ENCODE measurements at places on chromosomes 13 and 19.

GRCh38 chr13:87331178-87331577 lies 340.0 kb upstream of the SLITRK5 start:
- no peaks in the 10 kb centered on the region for H3K4me1 ChIP-seq
- no peak overlapping the region for H3K27ac ChIP-seq
- DNase-seq: no peak
- no peaks in the 10 kb centered on the region for H3K36me3 ChIP-seq
- no peak overlapping the region for H3K4me3 ChIP-seq
- no peaks in the 10 kb centered on the region for H3K27me3 ChIP-seq

DNA sequence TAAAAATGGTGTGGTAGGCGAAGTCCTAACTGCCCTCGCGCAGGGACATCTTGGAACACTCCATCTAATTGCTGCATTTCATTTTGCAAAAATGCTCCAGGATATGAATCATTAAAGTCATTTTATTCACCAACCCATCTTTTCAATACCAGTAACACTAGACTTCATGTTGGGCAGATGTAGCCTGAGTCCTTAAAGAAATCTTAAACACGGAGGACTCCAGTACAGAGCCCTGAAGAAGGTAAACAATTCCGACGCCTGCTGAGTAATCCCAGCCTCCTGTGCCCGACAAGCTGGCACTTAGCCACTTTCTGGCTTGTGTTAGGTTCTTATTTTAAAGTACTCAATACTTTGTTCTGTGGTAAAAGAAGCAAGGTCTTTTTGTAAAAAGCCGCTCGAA lies 58.0 kb upstream of the IRS2 start:
- DNase-seq: peak; percentile 73
- no peak overlapping the region for H3K27ac ChIP-seq
- H3K27me3 ChIP-seq: peaks cover 84% of the 10 kb centered on the region

- no peaks in the 10 kb centered on the region for H3K36me3 ChIP-seq
- H3K4me3 ChIP-seq: no peak overlapping the region
- H3K27ac ChIP-seq: no peak overlapping the region
- H3K4me1 ChIP-seq: no peaks in the 10 kb centered on the region
- no peak for DNase-seq
- H3K27me3 ChIP-seq: no peaks in the 10 kb centered on the region
Observed at GRCh38 chr13:44692173-44692713, 116.1 kb upstream of the TSC22D1 start.

DNA sequence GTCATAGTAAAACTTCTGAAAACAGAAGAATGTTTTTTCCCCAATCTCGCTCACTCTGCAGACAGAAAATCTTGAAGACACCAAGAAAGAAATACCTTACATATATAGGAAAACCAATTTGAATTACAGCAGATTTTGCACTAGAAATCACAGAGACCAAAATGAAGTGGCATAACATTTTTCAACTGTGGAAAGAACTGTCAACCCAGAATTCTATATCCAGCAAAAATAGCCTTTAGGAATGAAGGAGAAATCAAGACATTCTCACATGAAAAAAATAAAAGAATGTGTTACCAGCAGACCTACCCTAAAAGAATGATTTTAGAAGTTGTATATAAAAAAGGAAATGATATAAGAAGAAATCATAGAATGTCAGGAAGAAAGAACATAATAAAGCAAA lies 28.7 kb downstream of the CCDC122 start:
- no peaks in the 10 kb centered on the region for H3K4me1 ChIP-seq
- no peak overlapping the region for H3K4me3 ChIP-seq
- H3K27me3 ChIP-seq: no peaks in the 10 kb centered on the region
- DNase-seq: no peak
- H3K36me3 ChIP-seq: no peaks in the 10 kb centered on the region

GRCh38 chr13:109162248-109163036 lies 533.0 kb downstream of the MYO16 start:
- no peaks in the 10 kb centered on the region for H3K36me3 ChIP-seq
- no peak overlapping the region for H3K4me3 ChIP-seq
- H3K27me3 ChIP-seq: no peaks in the 10 kb centered on the region
- no peak for DNase-seq

DNA sequence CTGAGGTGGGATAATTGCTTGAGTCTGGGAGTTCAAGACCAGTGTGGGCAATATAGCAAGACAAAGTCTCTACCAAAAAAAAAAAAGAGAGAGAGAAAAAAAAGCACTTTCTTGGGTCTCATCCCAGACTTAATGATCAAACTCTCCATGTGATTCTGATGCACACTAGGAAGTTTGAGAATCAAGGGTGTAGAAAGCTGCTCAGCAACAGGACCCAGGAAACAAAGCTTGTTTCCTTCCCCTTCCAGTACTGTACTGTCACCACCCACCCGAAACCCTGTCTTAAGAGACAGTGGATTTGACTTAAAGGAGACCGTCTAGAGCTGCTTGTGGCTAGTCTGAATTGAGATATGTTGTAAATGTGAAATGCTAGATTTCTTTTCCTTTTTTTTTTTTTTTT lies 5.8 kb downstream of the MISP3 start:
- H3K36me3 ChIP-seq: no peaks in the 10 kb centered on the region
- no peak overlapping the region for H3K4me3 ChIP-seq
- H3K4me1 ChIP-seq: peaks cover 33% of the 10 kb centered on the region
- H3K27me3 ChIP-seq: peaks cover 6% of the 10 kb centered on the region
- DNase-seq: no peak
- H3K27ac ChIP-seq: no peak overlapping the region

DNA sequence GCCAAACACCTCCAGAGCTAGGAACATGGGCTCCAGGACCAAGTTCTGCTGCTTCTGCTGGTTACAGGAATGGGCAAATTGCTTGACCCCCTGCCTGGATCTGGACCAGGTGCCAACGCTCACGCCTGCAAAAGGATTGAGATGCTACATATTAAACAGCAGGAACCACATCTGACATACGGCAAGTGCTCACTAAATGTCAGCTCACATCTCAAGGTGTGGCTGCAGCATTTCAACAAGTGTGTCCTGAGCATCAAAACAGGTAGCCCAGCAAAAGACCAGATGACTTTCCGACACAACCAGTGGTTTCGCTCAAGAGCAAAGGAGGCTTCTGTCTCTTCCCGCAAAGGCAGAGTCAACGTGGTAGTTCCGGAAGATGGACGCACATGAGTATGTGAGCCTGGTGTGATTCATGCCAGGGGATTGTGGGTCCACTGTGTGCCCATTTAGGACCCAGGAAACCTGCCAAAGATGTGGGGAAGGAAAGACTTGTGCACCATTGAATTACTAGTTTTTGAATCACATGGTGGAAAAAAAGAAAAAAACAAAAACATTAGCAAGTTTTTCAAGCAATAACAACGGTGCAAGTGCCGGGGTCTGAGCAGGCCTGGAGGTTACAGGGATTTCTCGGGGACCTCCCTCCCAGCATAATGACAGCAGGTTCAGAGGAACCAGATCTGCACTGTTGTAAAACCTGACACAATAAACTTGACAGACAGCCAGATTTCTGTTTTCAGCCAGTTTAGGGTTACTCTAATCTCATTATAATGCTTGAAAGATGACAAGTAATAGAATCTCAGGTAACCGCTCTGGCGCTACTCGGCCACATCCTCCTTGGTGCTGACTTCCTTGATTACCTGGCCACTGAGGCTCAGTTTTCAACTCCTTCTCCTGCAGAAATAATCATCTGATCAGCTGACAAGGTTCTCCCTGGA lies 77.9 kb downstream of the SOX1 start:
- H3K27me3 ChIP-seq: peaks cover 18% of the 10 kb centered on the region
- H3K4me1 ChIP-seq: no peaks in the 10 kb centered on the region
- no peak overlapping the region for H3K27ac ChIP-seq
- no peak for DNase-seq
- no peaks in the 10 kb centered on the region for H3K36me3 ChIP-seq

GRCh38 chr13:106499896-106500295 lies 35.6 kb downstream of the EFNB2 start:
- H3K36me3 ChIP-seq: no peaks in the 10 kb centered on the region
- H3K4me3 ChIP-seq: no peak overlapping the region
- DNase-seq: no peak
- no peaks in the 10 kb centered on the region for H3K27me3 ChIP-seq

- peaks cover 15% of the 10 kb centered on the region for H3K4me1 ChIP-seq
- H3K27ac ChIP-seq: peak overlapping the region; percentile 82
- peaks cover 30% of the 10 kb centered on the region for H3K36me3 ChIP-seq
- no peaks in the 10 kb centered on the region for H3K27me3 ChIP-seq
- H3K4me3 ChIP-seq: peak overlapping the region; percentile 62
- no peak for DNase-seq
Observed at GRCh38 chr13:32537580-32538142, 934 bp downstream of the N4BP2L2 start.

DNA sequence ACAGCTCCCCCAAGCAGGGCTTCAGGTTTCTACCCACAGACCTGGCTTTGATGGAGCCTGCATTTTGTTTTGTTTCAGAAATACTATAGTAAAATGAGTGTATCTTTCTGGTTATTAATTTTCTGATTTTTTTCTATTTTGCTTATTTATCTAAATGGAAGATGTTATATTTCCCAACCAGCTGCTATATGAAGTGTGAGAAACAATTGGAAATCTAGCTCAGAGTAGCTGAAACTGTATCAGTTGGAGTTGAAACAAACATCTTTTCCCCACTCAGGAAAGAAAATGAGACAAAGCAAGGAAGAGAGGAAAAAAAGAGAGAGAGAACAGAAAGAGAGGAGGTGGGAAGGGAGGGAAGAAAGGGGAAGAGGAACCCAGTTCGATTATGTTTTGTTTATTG lies 358.5 kb upstream of the ZNF507 start:
- DNase-seq: no peak
- no peak overlapping the region for H3K4me3 ChIP-seq
- no peak overlapping the region for H3K27ac ChIP-seq

GRCh38 chr13:33204130-33204927 lies 81.2 kb downstream of the STARD13 start:
- H3K27ac ChIP-seq: no peak overlapping the region
- H3K36me3 ChIP-seq: peaks cover 9% of the 10 kb centered on the region
- no peaks in the 10 kb centered on the region for H3K27me3 ChIP-seq
- H3K4me1 ChIP-seq: peaks cover 36% of the 10 kb centered on the region

DNA sequence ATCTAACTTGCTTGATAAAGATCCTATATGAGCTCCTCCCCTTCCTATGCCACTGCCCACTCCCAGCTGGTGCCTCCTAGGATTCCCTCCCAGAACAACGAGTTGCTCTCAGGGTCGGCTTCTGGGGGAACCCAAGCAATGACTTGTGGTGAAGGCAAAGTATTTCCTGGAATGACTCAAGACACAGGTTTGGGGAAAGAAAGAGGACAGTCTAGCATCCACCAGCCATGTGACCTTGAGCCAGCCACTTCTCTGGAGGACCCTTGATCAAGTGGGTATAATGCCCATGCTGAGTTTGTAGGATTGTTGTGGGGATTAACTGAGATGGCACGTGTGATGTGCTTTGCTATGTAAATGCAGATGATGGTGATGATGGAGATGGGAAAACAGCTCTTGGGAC lies 33.0 kb downstream of the MBD3L2B start:
- H3K27me3 ChIP-seq: no peaks in the 10 kb centered on the region
- no peak for DNase-seq
- no peak overlapping the region for H3K4me3 ChIP-seq
- H3K27ac ChIP-seq: no peak overlapping the region
- H3K36me3 ChIP-seq: no peaks in the 10 kb centered on the region
- no peaks in the 10 kb centered on the region for H3K4me1 ChIP-seq

DNA sequence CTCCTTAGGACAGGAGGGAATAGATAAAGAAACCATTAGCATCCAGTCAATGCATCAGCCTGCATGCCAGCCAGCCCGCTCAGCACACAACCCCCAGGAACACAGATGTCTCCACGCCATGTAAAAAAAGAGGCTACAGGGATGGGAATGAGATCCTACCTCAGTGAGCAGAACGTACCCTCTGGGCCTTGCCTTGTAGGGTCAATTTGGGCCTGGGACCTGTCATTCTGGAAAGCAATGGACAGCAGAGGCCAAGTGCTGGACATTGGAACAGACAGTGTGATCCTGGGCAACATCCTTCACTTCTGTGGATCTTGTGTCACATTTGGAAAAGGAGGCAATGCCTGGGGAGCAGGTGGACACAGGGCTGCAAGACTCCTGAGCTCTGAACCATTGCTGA lies 26.0 kb downstream of the VSTM2B start:
- H3K27me3 ChIP-seq: no peaks in the 10 kb centered on the region
- H3K27ac ChIP-seq: no peak overlapping the region
- DNase-seq: peak; percentile 15
- no peaks in the 10 kb centered on the region for H3K36me3 ChIP-seq
- no peaks in the 10 kb centered on the region for H3K4me1 ChIP-seq

- H3K4me3 ChIP-seq: no peak overlapping the region
- no peaks in the 10 kb centered on the region for H3K36me3 ChIP-seq
- no peak overlapping the region for H3K27ac ChIP-seq
- H3K27me3 ChIP-seq: no peaks in the 10 kb centered on the region
Observed at GRCh38 chr13:89827552-89827951, 1519.9 kb upstream of the MIR17HG start.

DNA sequence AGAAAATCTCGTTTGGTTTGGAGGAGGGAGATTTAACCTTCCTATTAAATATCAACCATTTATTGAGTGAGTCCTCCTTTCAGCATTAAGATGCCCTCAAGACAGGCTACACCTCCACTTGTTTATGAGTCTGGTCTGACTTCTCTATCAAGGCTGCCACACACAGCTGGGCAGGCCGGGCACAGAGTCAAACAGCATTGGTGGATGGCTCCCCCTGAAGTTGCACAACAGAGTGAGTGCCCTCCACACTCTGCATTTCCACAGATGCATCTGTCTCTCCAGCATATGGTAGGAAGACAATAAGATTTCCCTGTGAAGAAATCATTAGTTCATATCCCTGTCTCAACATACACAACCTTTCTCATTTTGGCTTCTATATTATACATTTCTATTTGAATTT lies 31.4 kb downstream of the PHF11 start:
- H3K36me3 ChIP-seq: peaks cover 26% of the 10 kb centered on the region
- no peaks in the 10 kb centered on the region for H3K27me3 ChIP-seq
- no peak overlapping the region for H3K27ac ChIP-seq
- H3K4me3 ChIP-seq: no peak overlapping the region
- DNase-seq: no peak
- H3K4me1 ChIP-seq: peaks cover 10% of the 10 kb centered on the region

DNA sequence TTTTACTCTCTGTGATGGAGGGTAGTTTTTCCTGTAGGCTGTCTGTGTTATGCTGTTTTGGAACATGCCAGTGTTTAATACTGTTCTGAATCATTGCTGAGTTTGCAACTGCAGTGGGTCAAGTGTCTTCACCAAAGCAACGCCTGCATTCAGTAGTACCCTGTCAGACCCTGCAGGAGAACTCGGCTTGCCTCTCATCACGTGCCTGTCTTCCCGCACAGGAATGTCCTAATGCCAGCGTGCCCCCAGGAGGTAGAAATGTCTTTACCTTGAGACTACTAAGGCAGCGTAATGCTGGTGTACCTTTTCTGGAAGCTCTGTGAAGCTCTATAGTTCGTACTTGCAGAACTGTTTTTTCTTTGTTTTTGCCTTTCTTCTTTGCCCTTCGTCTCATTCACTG lies 42.3 kb downstream of the POLR1D start:
- no peak overlapping the region for H3K4me3 ChIP-seq
- no peaks in the 10 kb centered on the region for H3K27me3 ChIP-seq
- H3K27ac ChIP-seq: no peak overlapping the region
- no peak for DNase-seq

Data from SJSA1 (cell line).